Putamen (tissue), 1 donor: ENCODE measurements at places on chromosomes 2 and 18.

GRCh38 chr2:75605770-75606529, 40.6 kb upstream of the MRPL19 start:
- DNase-seq: no peak

DNA sequence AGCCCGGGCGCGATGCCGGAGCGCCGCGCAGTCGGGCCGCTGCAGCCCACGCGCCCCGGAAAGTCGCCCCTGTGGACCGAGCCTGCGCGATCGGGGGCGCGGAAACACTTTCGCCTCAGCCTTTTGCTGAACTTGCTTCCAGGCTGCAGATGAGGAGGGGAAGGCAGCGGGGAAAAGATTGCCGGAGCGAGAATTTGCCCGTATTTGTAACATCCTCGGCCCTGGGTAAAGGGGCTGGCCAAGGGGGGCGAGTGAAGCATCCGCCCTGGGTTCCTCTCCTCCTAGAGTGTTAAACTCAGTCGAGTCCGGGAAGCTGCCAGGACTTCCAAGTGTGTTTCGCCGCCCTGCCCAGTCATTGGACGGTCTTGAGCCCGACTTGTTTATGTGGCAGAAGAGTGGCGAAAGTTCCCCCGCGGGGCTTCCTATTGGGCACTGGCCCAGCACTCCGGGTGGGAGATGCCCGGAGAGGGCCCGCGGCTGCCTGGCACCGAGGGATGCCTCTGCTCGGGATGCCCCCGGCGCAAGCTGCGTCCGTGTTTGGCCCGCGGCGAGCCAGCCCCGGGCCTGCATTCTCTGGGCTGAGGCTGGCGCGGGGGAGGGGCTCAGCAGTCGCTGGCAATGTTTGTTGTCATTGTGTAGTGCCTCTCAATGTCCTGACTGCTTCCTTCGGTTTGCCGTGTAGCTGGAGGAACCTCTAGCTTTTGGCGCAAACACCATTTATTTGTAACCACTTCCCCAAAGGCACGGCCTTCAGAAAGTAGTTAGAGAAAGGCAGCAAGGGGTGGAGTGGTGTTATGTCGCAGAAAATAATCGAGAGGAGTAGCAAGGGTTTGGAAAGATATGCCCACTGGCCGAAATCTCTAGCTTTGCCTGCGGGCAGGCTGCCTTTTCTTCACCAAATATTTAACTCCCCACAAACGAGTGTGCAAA, 1.1 kb downstream of the CYBRD1 start:
- peak; percentile 83 for DNase-seq

- no peak for DNase-seq
Observed at GRCh38 chr2:67455219-67456142, 58.3 kb downstream of the ETAA1 start.

DNA sequence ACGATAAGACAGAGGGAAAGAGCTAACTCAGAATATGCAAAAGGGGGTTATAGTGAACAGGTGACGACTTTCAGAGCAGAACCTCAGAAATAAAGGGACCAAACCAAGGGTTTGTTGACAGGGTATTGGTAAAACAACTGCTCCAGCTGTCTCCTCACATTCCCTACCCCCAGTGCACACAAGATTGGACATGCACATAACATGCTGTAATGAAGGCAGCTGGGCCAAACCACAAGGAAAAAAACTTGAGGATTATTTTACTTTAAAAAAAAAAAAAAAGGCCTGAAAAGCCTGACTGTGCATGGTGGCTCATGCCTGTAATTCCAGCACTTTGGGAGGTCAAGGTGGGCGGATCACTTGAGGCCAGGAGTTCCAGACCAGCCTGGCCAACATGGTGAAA, 3.5 kb downstream of the RBM43 start:
- no peak for DNase-seq

DNA sequence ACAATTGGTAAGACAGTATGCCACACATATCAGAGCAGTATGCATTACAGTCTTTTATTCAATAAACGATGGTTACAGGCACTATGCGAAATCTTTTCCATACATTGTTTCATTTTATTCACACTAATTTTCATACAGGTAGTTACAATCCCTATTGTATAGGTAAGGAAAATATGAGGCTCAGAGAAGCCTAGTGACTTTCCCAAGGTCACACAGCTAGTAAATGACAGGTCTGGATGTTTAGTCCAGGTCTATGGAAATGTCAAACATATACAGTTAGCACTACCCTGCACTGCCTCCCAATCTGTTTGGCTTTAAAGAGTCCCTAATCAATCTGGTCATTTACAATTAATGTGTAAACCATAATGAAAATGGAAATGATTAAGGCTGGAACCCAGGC, 372.2 kb downstream of the MTX2 start:
- no peak for DNase-seq

DNA sequence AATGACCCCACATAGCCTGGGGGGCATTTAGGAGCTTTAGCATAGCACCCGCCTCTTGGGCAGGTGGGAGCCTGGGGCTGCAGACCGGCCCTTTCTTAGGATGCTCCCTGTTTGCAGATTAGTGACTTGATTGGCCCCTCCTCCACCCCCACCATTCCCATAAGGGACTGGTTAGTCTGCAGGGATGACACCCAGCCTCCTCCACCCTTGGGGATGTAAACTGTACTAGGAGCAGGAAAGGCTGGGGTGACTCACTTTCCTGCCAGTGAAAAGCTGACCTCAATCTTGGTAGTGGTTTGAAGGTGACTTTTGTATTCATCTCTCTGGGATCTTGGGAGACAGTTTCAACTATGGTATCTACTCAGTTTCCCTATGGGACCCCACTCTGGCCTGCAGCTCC, 24.2 kb downstream of the CTIF start:
- no peak for DNase-seq

GRCh38 chr2:240742602-240743095, 51.0 kb downstream of the AQP12A start:
- no peak for DNase-seq

DNA sequence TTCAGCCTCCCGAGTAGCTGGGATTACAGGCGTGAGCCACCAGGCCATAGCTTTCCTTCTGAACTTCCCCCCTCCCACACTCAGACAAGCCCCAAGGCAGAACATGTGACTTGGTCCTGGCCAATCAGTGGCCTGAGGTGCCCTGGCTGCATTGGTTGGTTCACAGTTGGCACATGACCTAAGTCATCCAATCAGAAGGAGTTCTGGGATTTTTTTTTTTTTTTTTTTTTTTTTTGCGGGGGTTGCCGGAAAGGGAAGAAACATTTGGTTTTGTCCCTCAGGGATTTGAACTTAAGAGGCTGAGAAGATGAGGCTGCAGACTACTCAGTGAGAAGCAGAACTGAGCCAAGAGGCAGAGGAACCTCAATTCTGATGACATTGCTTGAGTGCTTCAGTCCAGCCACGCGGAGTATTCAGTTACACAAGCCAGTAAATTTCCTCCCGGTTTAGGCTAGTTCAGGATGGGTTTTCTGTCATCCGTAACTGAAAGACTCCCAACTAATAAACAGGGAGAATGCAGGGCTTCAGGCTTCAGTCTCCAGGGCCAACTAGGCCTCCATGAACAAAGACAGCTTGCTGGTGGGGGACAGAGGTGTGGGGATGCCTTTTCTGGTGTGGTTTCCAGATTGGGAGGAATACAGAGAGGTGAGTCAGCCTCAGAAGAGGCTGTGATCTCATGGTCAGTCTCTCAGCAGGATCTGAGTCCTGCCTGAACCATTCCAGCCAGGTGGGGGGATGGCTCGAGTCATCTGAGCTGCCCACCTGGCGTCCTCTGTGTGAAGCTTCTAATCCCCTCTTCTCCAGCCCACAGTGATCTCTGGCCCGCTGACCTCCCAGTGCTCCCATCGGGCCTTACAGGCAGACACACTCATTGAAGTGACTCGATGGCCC, 9.2 kb downstream of the PTMA start:
- no peak for DNase-seq

DNA sequence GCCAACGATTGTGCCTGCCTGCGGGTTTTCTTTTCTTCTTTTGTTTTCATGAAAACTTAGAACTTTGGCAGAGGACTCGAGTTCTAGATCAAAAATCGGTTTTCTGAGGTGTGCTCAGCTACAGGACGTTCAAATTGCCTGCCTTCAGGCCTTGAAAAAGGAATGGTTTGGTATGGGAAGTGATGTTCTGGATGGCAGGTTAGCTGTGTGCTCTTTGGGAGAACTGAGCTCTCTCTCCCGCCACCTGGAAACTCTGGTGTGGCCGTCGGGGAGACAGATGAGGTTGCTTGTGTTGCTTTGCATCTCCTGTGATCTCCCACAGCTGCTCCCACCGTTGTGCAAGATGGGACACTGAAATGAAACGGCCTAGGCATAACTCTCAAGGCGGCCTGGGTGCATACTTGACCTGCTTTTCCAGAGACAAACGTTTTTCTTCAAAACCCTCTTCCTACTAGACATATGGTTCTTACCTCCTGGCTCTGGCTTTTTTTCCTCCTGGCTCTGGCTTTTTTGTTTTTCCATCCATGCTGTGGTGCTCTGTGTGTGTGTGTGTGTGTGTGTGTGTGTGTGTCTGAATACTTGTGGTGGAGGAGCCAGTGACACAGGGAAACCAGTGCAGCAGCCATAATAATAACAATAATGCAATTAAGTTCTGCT, 2.0 kb downstream of the FMNL2 start:
- DNase-seq: peak; percentile 36

DNA sequence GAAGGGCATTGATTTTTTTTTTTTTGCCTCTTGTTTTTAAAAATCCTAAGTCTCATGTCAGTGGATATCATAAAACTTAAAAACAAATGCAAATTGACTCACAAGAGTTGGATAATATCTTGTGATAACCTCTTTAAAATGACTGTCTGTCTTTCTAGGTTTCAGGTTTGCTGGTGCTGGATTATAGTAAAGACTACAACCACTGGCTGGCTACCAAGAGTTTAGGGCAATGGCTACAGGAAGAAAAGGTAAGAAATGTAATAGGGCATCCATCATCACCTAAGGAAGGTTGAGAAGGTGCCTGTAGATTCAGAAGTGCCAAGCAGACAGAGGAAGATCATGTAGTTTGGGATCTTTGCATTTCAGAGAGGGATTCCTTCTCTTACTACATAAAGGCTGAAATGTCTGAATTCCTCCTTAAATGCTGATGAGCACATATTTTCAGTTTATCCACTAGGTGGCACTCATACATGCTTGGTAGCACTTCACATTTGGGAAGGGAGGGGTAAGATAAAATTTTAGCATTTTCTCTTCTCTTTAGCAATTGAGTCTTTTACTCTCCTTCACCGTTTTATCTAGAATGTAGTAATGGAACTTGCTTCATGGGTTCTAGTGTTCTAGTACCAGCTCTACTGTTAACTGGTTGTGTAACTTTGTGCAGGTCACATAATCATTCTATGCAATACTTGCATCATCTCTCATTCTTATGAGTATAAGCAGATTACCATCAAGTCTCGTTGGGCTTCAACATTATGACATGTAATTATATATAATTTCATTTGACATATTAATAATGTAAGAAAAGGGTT, 21.1 kb downstream of the CPS1 start:
- peak; percentile 72 for DNase-seq

GRCh38 chr18:59633317-59633716, 63.9 kb downstream of the CCBE1 start:
- DNase-seq: no peak

GRCh38 chr18:58687871-58688308, 16.6 kb downstream of the MALT1 start:
- no peak for DNase-seq

- DNase-seq: no peak
Observed at GRCh38 chr2:59149271-59149670, 908.1 kb upstream of the FANCL start.

DNA sequence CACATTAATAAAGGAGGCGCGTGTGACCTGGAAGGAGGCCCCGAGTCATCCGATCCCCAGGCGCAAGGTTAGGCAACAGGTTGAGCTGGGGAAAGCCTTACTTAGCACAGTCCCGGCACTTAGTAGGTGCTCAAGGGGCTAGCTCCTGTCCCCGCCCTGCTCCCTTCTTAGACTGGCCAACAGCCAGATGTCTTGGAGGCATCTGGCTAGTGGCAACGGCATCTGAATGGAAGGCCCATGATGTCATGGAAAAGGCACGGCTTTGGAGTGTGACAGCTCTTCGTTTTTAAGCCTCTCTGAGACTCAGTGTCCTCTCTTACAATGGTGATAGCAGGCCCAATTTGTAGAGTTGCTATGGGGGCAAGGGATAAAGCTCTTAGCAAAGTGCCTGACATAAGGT, 258.3 kb downstream of the CYRIA start:
- DNase-seq: no peak

DNA sequence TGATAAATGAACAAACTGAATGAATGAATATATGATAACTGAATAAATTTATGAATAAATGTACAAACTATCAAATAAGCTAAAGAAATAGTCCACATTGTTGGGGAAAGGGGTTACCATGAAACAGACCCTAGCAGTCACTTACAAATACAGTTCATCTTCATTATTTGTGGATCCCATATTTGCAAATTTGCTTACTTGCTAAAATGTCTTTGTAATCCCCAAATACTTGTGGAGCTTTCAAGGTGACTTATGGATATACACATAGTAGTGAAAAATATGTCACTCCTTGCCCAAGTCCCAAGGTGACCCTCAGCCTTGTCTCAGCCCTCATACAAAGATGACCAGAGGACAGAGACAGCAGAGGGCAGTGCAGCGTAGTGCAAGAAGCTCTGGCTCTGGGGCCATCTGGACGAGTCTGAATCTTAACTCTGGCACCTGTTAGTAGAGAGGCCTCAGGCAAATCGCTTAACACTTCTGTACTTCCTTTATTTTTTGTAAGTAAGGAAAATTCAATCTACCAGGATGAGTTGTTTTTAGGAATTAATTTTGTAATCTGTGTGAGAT, 3.1 kb downstream of the PAIP2B start:
- DNase-seq: peak; percentile 80

DNA sequence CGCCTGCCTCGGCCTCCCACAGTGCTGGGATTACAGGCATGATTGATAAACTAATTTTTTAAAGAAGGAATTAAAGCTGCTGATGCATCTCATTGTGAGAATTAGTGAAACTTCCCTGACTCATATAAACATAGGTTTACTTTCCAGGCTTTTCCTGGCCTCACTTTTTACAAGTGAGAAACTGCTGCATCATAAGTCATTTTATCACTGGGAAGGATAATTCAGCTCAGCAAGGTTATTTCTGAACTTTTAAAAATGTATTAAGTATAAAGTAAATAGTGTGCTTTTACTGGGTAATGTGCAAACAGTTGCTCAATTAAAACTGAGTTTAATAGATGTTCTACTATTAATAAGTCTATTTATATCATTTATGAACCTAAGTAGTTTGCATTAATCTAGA, 1130.3 kb upstream of the CDH2 start:
- no peak for DNase-seq

DNA sequence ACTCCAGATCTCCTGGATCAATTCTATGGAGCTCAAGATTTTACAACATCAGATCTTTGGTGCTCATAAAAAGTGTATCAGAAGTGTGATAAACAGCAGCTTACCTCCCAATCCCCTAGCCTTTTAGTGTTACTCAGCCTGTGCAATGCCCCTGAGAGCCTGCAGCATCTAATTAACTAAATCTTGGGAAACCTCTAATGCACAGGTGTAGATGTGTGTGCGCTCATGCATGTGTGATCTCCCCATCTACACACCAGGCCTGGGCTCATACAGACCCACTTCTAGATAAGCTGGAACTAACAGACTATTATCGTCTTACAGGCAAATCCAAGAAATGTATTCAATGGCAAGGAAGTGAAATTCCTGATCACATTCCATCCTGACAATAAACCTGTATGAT, 7.5 kb downstream of the SUCLG1 start:
- no peak for DNase-seq

GRCh38 chr2:200681697-200682096, 95.9 kb downstream of the AOX1 start:
- no peak for DNase-seq

GRCh38 chr2:95023222-95023597, 2.3 kb upstream of the MAL start:
- no peak for DNase-seq
